Foreskin keratinocyte (primary cell): ENCODE measurements at places on chromosomes 2 and 18.

DNA sequence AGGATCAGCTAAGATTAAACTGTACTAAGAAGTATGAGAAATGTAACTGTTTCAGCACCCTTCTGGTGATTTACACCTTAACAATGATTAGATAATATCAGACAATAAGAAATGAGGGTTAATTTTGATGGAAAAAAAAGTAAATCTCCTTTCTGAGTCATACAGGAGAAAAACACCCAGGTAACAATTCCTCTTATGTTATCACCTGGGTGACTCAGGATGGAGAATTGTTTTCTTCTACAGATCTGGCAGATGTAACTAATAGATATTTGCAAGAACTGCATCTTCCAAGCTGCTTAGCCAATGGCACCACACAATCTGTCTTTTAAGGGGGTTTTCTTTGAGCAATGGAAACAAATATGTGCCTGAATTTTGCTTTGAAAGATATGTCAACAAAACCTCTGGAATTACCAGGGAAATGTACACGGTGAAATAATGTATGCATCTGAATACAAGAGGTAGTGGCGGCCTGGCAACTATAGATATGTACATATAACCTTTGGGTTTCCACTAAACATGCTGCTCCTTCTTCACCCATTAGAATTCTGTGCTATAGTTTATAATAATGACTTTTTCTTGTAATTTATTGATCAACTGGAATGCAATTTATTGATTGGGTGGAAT, 407.9 kb downstream of the CPS1 start:
- DNase-seq = peak; percentile 43

DNA sequence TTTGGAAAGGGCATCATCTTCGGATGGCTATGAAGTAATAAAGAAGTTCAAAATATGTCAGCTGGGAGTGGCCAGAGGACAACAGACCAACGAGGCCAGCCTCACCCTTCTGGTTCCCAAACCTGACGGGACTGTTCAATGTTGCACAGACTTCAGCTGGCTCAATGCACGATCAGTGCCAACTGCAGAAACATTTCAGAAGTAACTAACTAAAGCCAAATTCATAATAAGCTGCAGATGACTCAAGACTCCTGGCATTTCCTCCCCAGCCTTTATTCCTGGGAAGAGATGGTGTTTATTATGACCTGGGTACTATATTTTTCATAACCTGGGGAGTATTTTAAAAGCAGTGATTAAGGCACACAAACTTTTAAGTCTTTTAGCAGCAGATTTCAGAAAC, 3.8 kb upstream of the ATP6V1C2 start:
- DNase-seq = peak; percentile 74

DNA sequence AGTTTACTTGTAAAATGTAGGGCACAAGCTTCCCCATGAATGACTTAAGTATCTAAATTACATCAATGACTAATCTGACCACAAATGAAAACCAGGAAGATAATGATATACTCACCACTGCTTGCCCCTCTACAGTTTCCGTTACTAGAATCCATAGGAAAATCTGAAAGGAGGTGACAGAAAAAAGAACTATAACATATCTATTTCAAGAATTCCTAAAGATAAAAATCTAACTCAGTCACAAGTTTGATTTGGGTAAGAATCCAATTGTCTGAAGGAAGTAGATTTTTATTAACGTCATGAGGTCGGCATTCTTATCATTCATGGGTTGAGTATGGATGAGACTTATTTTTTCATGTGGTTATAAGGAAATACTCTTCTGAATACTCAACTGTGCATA, 7.8 kb downstream of the FRZB start:
- DNase-seq = no peak

DNA sequence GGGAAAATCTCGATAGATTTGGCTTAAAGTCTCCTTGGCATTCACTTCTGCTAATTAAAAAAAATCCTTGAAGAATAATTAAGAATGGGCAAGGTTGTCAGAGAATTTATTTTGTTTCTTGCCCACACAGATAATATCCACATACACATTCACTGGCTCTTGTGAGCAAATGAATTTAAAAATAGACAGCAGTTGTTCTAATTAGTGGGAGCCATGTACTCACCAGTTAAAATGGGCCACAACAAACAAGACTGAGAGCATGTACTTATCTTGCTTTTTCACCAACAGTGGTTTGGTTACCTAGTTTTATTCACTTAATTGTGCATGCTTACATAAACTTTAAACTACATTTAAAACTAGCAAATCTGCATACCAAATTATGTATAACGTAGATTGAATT, 53.5 kb downstream of the TMEM182 start:
- no peak for DNase-seq

- no peak for DNase-seq
These were observed 4.0 kb upstream of the MREG start for GRCh38 chr2:216017365-216017764.

GRCh38 chr2:85439986-85440385, 21.5 kb downstream of the SH2D6 start:
- DNase-seq = no peak

- no peak for DNase-seq
These were observed 5.0 kb downstream of the ARL4C start for GRCh38 chr2:234491897-234492296.

- DNase-seq = no peak
These were observed 193.4 kb upstream of the MYT1L start for GRCh38 chr2:2524348-2524941.

- no peak for DNase-seq
These were observed 1718.6 kb downstream of the SUCLG1 start for GRCh38 chr2:82740527-82740926.

DNA sequence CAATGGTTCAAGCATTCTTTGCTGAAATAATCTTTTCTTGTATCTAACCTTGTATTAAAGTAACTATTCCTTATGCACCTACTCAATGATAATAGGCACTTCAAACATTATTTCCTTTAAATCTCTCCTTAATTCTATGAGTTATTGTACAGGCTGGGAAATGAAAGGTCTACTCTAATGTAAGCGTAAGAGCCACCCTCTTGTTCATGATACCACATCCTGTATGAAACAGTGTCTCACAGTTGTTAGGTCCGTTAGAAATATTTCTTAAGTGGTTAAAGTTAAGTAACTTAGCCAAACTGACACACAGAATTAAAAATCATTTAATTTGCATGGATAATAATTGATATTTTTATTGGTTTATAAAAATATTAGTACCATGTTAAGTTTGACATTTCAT, 162.5 kb upstream of the RPRM start:
- no peak for DNase-seq

GRCh38 chr2:42363413-42363812, 2.4 kb upstream of the COX7A2L start:
- no peak for DNase-seq

DNA sequence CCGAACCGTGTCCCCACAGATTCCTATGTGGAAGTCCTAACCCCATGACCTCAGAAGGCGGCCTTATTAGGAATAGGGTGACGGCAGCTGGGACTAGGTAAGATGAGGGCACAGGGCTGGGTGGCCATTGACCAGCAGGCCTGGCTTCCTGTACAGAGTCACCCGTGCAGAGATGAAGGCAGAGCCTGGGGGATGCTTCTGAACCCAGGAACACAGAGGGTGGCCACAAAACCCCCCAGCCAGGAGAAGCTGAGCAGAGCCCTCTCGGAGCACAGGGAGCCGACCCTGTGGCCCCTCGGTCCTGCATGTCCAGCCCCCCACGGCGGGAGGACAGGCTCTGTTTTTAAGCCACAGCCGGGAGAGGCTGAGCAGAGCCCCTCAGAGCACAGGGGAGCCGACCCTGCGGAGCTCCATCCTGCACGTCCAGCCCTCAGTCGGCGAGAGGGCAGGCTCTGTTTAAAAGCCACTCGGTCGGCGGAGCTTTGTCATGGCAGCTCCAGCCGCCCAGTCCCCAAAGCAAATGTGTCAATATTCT, 2.7 kb downstream of the PDCD1 start:
- no peak for DNase-seq

DNA sequence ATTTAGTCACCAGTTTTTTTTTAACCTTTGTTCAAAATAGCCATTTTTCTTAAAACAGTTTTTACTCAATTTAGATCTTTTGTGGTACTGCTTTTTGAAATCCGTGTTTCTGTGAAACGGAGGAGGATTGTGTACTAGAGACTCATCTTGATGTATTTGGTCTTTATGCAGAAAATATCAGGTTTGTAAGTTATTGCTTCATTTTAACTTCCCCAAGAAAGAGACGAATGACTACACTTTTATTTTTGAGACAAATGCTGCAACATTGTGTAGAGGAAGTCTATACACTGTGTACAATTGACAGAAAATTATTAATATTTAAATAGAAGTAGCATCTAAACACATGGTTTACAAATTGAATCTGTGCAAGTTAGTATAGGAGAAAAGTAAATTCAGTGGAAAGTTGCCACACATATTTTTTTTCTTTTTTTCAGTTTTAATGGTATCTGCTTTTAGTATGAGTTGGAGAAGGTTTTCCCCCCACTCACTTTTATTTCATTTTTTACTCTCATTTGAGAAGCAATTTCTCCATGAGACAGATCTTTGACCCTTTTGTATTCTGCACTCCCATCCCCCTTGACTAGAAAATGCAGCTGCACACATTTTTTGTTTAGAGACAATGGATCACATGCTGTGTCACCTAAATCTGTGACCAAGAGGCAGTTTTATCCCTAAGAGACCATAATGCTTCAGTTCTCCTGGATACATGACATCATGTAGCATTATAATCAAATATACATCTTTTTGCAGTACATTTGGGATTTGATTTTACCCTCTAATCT, 200.8 kb upstream of the STON1 start:
- no peak for DNase-seq

- no peak for DNase-seq
These were observed 41.3 kb downstream of the BCL11A start for GRCh38 chr2:60512062-60512622.

DNA sequence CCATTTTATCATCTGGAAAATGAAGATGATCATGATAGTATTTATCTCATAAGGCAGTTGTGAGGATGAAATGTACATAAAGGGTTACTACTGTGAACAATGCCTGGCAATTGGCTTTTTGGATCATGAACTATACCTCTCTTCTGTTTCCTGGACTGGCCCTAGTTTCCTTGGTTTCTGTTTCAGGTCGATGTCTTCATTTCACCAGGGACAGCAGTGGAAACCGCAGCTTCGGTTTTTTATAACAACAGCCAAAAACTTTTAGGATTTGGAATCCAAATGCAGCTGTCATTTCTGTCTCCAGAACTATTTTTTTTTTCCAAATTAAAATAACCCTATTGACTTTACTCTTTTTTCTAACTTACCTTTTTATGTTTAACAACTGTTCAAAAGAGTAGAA, 425.1 kb downstream of the RND3 start:
- no peak for DNase-seq

DNA sequence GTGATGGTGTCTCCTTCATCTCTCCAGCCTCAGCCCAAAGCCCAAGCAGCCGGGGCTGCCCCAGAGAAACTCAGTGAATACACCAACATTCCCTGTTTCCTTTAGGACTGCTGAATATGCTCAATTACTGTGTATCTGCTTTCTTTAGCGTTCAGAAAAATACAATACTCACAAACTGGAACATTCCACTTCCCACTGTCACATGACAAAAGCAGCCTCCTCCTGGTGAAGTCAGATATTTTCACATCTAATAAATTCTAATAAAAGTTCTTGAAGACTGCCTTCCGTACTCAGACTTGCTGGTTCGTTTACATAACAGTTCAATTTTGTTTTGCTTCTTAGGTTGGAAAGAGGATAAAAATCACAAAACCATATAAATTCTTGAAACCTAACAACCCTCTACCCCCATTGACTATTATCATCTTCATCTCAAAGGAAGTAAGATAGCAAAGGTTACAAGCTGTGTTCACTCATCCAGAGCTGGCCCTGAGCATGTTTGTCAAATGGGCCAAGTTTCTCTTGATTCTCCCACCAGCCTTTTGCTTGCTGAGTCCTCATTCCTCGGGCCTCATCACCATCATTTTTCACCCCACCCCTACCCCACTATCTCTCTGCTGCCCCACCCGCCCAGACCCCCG, 190.8 kb upstream of the HNRNPA3 start:
- DNase-seq = no peak
